ENCODE measurements at places on chromosomes 7 and 10. TPM values are rescaled to one million over a fixed set of nuclear protein-coding genes. Genes with fewer than 3 reads are reported as not detected.

BAMBI gene
- total RNA-seq, result 13.2 TPM

FOXI2 gene
- total RNA-seq, result not detected

CAMK1D gene
- total RNA-seq, result not detected

CALY gene
- not detected for total RNA-seq

CYP51A1 gene
- total RNA-seq, result 194 TPM

FAM25C gene
- not detected for total RNA-seq

SPOCK2 gene
- 4.7 TPM for total RNA-seq

PKD1L1 gene
- total RNA-seq, result not detected

GIMAP7 gene
- not detected for total RNA-seq

CALML3 gene
- not detected for total RNA-seq

CD36 gene
- 3.4 TPM for total RNA-seq

SLC26A5 gene
- 0.11 TPM for total RNA-seq

CNPY1 gene
- not detected for total RNA-seq

GRCh38 chr10:26890956-26891355 is 30.2 kb upstream of the ABI1 start:
- peak; percentile 72 for DNase-seq

DNA sequence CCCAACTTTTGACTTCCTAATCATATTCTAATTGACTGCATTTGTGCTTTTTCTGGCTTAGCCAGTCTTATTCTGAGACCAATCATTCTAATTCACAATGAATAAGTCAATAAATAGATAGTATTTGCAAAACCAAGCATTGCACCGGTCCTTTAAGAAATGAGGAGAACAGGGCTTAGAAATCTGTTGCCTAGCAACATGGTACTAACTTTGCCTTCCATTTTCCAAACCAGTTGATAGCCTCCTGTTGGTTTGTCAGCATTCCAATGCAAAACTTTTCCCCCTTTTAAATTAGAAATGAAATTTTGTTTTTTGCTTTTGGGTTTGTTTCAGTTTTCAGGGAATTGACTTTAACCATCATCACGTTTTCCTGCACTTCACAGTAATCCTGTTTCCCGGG is 603.5 kb upstream of the NRP1 start:
- DNase-seq, result no peak

GRCh38 chr7:103809229-103809994 is 180.0 kb downstream of the RELN start:
- no peak for DNase-seq

DNA sequence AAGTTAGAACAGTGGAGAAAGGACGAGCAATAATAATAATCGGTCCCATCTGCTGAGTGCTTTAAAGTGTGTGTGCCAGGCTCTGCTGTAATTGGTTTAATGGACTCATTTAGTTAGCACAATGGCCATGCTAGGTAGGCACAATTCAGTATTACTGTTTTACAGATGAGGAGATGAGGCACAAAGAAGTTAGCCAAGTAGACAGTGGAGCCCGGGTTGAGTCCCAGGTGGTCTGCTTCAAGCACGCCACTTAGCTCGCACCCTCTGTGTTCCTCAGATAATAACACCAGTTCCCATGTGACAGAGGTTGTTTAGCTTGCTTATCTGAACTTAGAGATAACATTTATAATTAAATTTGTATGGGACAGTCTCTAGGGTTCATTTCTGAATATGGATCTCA is 101.6 kb upstream of the GJD4 start:
- no peak for DNase-seq

GRCh38 chr10:63977329-63977923 is 456.2 kb downstream of the REEP3 start:
- DNase-seq, result peak; percentile 43

GRCh38 chr7:36299823-36300341 is 89.8 kb upstream of the ANLN start:
- DNase-seq, result no peak

DNA sequence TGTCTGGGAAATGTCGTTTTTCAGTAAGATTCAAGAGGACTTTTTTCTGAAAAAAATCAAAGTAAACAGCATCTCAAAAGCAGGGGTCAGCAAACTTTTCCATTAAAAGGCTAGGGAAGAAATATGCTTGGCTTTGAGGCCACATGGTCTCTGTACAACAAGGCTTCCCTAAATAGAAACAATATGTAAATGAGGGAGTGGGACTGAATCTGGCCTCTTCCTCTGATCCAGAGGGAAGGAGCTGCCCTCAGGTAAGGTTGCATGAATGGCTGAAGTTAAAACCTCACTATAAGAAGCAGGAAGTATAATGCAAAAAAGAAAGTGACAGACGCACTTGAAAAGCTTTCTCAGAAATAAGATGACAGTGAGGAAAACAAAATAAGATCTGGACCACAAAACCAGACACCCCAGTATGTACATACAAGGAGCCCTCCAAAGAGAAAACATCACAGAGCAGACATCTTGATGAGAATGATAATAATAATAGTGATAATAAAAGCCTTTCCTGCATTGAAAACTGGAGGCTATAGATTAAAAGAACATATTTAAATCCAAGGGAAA is 115.2 kb downstream of the PLXNA4 start:
- DNase-seq, result no peak

DNA sequence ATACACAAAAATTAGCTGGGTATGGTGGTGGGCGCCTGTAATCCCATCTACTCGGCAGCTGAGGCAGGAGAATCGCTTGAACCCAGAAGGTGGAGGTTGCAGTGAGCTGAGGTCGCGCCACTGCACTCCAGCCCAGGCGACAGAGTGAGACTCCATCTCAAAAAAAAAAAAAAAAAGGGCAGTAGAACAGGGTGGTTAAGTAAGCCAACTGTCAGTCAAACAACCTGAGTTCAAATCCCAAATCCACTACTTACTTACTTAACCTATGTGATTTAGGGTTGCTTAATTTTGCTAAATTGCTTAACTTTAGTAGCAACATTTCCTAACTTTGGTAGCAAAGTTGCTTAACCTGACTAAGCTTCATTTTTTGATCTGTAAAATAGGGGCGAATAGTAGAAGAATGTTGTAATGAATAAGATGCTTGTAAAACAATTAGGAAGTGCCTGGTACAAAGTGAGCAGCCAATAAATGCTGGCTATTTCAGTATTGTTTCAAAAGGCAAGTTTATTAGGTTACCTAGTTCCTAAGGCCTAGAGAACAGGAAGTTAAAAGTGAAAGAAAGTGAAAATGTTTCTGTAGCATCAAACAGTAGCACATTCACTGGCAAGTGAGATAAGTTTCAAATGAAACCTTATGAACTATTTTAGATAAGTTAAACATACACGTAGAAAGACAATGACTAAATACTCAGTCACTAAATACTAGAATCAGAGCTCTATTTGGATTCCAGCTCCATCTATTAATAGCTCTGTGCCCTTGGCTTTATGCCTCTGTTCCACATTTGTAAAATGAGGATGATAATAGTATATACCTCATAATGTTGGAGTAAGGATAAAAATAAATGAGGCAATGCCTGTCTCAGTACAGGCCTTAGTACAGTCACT is 64.3 kb downstream of the HOXA1 start:
- no peak for DNase-seq

DNA sequence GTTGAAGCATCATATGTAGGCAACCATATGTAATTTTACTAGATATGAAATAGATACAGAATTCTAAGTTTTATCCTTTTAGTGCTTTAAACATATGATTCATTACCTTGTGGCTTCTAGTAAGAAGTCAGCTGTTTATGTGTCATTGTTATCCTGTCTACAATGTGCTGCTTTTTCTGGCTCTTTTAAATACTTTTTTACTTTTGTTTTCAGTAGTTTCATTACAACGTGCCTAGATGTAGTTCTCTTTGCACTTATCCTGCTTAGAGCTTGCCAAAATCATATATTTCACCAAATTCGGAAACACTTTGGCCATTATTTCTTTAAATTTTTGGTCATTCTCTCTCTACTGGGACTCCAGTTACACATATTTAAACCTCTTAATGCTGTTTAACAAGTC is 26.4 kb downstream of the YAE1 start:
- no peak for DNase-seq

- DNase-seq, result no peak
Observed at GRCh38 chr10:24879861-24880260, 72.5 kb downstream of the PRTFDC1 start.

- DNase-seq, result no peak
Observed at GRCh38 chr7:54097886-54098285, 444.3 kb upstream of the VSTM2A start.

DNA sequence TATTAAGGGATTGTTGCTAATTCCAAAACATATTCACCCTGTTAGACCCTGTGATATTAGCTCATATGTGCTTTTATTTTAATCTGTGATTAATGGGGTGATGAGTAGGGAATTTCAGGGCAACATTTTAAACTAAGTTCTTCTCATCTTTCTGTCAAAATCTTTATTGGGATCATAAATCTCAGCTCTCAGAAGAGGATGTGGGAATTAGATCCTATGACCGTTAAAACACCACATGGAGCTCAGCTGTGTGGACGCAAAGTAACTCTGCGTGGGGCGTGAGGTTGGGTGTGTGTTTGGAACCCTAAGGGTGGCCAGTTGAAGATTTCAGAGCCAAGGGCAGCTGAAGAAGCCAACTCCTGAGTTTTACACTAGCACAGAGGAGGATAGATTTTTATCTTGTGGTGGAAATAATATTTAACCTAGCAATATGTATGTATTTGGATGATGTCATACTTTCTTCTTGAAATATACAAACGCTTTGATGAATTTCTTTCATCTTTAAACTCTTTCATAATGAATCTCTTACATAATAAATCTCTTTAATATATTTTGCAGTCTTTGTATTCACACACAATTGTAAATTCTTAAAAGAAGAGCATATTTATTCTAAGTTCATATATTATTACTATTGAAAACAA is 64.4 kb downstream of the EPDR1 start:
- no peak for DNase-seq

GRCh38 chr7:130723784-130724183 is 10.2 kb downstream of the KLF14 start:
- DNase-seq, result no peak

GRCh38 chr7:87144173-87144657 is 8.0 kb upstream of the DMTF1 start:
- no peak for DNase-seq

DNA sequence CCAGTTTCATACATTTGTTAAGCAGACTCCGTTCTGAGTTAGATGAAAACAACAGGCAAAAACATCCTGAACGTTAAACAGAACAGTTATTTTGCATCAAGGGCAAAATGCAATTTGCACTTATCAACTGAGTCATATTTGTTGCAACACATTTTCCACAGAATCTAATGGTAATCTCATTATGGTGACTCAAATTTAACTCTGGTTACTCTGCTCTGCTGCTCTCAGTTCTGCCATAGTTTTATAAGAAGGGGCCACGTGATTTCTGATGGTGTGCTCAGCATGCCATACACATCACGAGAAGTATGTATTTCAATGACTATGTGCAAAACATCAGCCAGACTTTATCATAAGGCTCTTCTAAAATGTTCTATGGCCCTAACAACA is 148.8 kb downstream of the CHCHD3 start:
- DNase-seq, result no peak

- DNase-seq, result peak; percentile 71
Observed at GRCh38 chr7:96414931-96415292, 93.0 kb upstream of the SLC25A13 start.

DNA sequence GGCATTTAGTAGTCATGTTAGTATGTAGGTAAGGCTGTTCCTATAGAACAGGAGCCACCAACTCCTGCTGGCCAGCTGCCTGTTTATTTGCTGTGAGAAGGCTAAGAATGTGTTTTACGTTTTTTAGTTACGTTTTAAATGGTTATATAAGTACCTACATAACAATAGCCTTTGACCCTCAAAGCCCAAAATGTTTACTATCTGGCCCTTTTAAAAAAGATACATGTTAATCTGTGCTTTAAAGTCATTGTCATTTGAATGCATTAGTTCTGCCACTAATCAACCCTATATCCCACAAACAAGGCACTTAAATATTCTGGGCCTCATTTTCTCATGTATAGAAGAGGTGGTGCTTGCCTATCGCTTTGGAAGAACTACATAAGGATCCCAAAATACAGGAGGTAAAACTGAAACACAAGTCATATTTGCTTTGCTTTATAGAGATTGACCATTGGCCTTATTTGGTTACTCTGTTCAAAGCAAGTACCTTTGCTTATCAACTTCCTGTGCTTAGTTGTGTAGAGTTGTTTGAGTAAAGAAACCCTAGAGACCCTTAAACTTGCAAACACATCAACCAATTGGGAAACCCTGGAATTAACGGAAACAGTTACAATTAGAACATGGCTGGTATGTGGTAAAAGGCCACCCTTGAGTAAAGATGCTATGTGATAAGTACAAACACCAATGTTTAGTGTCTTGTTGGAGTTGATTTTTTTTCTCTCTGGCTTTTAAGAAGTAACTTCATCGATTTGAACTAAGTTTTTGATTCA is 25.9 kb downstream of the TIMM23 start:
- peak; percentile 98 for DNase-seq

GRCh38 chr7:91847876-91848588 is 32.5 kb downstream of the MTERF1 start:
- no peak for DNase-seq

GRCh38 chr7:131767591-131767990 is 211.2 kb upstream of the PODXL start:
- DNase-seq, result no peak

GRCh38 chr7:4871056-4871680 is 9.3 kb upstream of the PAPOLB start:
- DNase-seq, result no peak

DNA sequence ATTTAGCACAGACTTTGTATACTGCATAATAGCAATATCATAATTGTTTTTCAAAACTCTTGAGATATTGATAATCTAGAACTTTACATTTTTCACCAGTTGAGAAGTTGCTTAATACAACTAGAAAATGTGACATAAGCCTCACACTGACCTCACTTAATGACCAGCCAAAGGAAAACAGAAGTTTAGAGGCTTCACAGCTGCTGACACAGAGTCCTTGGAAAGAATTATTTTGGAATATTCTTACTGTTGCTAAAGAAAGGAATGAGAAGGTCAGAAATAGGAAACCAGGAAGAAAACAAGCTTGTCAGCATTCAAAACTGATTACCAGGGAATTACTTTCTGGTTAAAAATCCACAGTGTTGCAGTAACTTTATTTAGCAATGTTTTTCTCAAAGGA is 35.5 kb upstream of the WASL start:
- DNase-seq, result no peak

GRCh38 chr10:32244421-32245207 is 102.3 kb downstream of the EPC1 start:
- DNase-seq, result no peak

- DNase-seq, result peak; percentile 12
Observed at GRCh38 chr10:86795353-86795752, 38.9 kb downstream of the BMPR1A start.

GRCh38 chr7:121919986-121920385 is 47.0 kb downstream of the PTPRZ1 start:
- no peak for DNase-seq

DNA sequence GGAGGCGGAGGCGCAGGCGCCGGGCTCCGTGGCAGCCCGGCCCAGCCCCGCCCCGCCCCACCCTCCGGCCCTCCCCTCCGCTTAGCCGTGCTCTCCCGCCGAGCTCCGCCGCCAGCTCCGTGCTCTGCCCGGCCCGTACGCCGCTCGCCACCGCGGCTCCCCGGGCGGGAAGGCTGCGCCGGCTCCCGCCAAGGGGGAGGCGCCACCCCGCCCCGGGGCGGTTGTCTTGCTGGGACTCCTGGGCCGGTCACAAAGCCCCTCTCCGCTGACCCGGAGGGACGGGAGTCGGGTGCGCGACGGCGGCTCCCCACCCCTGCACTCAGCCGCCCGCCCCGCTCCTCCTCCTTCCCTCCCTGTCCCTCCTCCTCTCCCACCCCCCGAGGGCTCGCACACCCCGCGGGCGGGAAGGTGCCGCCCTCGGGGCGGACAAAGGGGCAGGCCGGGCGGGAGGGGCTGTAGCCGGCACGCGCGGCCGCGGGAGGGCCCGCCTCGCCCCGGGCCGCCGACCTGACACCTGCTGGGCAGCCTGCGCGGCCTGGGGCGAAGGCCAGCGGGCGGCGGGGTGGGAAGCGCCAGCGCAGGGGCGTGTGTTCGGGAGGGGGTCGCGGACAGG is 11.5 kb upstream of the SP8 start:
- no peak for DNase-seq
